ENCODE measurements at places on chromosomes 6 and 20.

DNA sequence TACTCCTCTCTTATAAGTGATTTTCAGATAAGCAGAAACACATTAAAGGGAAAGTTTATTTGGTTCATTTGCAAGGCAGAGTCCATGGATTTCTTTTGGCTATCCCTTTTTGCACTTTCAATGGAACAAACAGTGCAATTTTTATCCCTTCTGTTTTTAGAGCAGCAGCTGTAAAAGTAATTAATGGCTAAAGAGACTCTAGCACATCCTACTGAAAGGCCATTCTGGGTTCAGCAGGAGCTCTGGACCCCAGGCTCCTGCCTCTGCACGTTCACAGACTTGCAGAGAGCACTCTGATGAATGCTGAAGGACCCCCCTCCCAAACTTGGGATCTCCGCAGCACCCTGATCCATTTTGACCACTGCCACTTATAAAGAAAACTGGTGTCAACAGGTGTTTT is 40.3 kb upstream of the PDE7B start:
- DNase-seq: no peak

- no peak for DNase-seq
Measured at GRCh38 chr20:1827974-1828785, 67.0 kb upstream of the SIRPA start.

- no peak for DNase-seq
Measured at GRCh38 chr6:158559338-158559894, 475 bp upstream of the TMEM181 start.

- no peak for DNase-seq
Measured at GRCh38 chr6:18963439-18963838, 576.3 kb downstream of the RNF144B start.

DNA sequence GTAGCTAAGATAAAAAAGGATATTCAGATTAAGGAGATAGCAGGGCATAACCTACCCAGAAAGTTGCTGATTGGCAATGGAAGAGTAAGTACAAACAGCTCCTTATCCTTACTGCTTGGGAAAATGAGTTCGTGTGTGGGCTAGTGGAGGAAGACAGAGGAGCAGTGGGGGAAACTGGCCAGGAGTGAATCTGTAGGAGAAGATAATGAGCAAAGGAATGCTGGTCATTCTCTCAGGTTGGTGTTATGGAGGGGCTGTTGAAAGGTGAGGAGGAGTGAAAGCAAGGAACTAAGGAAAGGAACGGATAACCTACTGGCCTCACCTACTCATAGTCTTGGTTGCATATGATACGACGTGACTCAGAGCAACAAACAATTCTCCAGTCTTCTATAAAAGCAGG is 7.3 kb upstream of the GJB7 start:
- no peak for DNase-seq

DNA sequence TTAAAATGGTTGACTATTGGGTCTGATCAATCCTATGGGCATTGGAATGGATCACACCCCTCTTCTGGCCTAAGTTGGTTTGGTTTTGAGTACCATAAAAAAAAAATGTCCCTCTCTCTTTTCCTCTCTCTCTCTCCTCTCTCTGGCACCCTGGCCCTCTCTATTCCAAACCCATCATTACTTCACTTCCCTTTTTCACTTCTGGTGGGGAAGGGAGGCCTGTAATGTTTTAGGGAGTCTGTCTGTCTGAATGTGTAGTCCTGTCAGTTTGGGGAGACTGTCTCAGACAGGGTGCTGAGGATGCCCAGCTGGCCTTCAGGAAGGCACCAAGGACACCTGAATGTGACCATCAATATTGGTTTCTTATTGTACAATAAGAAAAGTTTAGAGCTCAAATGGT is 165.8 kb downstream of the CD24 start:
- no peak for DNase-seq

- no peak for DNase-seq
Measured at GRCh38 chr6:157715728-157716164, 107.3 kb upstream of the SNX9 start.

GRCh38 chr6:38528196-38528965 is 111.3 kb downstream of the BTBD9 start:
- no peak for DNase-seq

GRCh38 chr6:103617642-103618041 is 1242.1 kb downstream of the HACE1 start:
- no peak for DNase-seq

- no peak for DNase-seq
Measured at GRCh38 chr6:112225691-112226090, 28.7 kb downstream of the LAMA4 start.

- no peak for DNase-seq
Measured at GRCh38 chr6:81562169-81562568, 190.3 kb downstream of the TENT5A start.
